Breast epithelium (tissue), 4 donors: ENCODE measurements at places on chromosomes 5 and 9. TPM values are rescaled to one million over a fixed set of nuclear protein-coding genes. Genes with fewer than 3 reads are reported as not detected.

GRCh38 chr9:108569624-108570023 is 286.2 kb downstream of the ACTL7B start:
- H3K4me3 ChIP-seq, result no peak overlapping the region
- H3K27me3 ChIP-seq, result no peaks in the 10 kb centered on the region
- H3K4me1 ChIP-seq, result no peaks in the 10 kb centered on the region
- no peaks in the 10 kb centered on the region for H3K36me3 ChIP-seq
- DNase-seq, result peak; percentile 21

DNA sequence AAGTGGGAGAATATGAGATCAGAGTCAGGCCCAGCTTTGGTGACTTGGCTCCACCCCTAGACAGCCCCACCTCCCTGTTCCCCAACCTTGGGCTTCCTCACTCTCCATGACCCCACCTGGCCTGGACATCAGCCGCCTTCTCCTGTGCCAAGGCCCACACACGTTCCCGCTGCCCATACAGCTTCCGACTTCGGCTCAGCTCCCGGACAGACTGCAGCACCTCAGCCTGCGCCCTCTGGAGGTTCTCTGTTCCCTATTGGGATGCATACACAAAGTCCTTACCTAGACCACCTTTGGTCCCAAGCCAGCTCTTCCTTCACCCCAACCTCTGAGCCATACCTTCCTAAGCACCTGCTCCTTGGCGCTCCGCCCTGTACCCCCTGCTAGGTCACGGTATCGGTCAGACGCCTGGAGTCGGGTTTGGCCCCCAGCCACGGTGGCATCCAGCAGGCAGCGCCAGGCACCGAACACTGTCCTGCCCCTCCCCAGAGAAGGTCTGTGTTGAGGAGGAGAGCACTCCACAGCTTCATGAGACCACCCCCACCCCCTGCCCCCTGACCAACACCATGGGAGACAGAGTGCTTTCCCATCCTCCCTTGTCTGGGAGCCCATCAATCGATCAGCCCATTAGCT is 2.0 kb downstream of the FCHSD1 start:
- no peak overlapping the region for H3K4me3 ChIP-seq
- no peaks in the 10 kb centered on the region for H3K27me3 ChIP-seq
- DNase-seq, result no peak
- H3K4me1 ChIP-seq, result peaks cover 5% of the 10 kb centered on the region

DNA sequence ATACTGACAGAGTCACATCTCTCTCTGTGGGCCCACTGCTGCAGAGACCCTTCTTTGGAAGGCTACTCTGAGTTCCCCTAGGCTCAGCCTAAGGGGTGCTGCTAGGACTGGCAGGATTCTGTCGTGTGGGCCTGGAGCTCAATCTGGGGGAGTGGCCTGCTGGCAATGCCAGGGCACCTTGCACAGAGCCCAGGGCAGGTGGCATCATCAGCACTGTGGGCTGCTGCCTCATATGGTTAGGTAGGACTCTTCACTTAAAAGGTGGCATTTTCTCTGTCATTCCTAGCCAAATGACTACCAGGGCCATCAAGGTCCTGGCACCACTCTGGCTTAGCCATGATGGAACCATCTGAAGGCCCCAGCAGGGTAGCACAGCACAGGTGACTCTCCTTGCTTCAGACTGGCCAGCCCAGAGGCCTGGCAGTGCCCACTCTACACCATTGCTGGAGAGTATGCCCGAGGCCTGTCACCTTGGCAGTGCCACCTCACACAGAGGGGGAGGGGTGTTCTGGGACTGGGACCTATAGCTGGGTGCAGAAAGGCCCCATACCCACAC is 21.9 kb downstream of the PITX1 start:
- H3K27ac ChIP-seq, result no peak overlapping the region
- H3K27me3 ChIP-seq, result no peaks in the 10 kb centered on the region
- no peak for DNase-seq

- no peak overlapping the region for H3K27ac ChIP-seq
- no peaks in the 10 kb centered on the region for H3K36me3 ChIP-seq
- DNase-seq, result no peak
- no peak overlapping the region for H3K4me3 ChIP-seq
- H3K4me1 ChIP-seq, result no peaks in the 10 kb centered on the region
- H3K27me3 ChIP-seq, result no peaks in the 10 kb centered on the region
These were observed 268.6 kb upstream of the DAPK1 start for GRCh38 chr9:87229108-87229507.

GRCh38 chr5:125399885-125400284 is 653.4 kb upstream of the ZNF608 start:
- no peaks in the 10 kb centered on the region for H3K4me1 ChIP-seq
- no peaks in the 10 kb centered on the region for H3K27me3 ChIP-seq
- no peak overlapping the region for H3K27ac ChIP-seq
- no peak overlapping the region for H3K4me3 ChIP-seq
- H3K36me3 ChIP-seq, result no peaks in the 10 kb centered on the region

DNA sequence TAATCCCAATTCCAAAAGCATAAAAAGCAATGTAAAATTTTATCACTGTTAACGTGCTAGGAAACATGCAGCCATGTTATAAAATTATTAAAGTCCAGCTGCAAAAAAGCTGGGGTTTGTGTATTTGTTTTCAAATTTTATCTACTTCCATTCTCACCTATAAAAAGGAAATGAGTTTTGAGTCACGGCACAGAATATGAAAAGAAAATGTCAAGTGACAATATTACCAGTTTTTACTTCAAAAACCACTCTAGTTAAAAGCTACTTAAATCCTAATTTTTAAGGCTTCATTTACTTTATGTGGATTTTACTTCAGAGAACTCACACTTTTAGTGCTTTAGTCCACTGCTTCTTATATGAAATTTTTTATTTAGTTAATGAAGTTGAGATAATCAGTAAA is 72.7 kb upstream of the IFNE start:
- no peaks in the 10 kb centered on the region for H3K27me3 ChIP-seq
- no peak for DNase-seq
- H3K36me3 ChIP-seq, result no peaks in the 10 kb centered on the region
- peaks cover 5% of the 10 kb centered on the region for H3K4me1 ChIP-seq
- H3K4me3 ChIP-seq, result no peak overlapping the region

DNA sequence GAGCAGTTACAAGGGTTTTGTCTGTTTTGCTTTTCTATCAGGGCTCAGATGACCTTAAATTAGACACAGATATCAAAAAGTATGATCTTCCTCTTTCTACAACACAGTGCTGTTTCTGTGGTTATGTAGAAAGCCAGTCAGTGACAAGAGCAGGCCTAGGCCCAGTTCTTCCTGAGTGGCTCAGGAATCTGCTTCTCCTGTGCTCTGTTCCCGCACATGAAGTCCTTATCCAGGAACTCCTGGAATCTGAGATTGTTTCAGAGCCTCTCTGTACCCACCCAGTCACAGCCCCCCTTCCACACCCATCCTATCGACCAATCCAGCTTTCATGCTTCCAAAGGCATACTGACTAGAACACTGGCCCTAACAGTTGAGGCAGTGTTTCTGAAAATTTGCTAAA is 40.4 kb upstream of the SMU1 start:
- H3K27me3 ChIP-seq, result no peaks in the 10 kb centered on the region
- peak overlapping the region; percentile 43 for H3K27ac ChIP-seq
- no peak overlapping the region for H3K4me3 ChIP-seq
- H3K4me1 ChIP-seq, result no peaks in the 10 kb centered on the region

The FAM221B gene
- not detected for total RNA-seq

The FAM81B gene
- total RNA-seq, result 2.6 TPM

- no peaks in the 10 kb centered on the region for H3K36me3 ChIP-seq
- H3K4me1 ChIP-seq, result peaks cover 13% of the 10 kb centered on the region
- H3K27ac ChIP-seq, result no peak overlapping the region
- H3K27me3 ChIP-seq, result no peaks in the 10 kb centered on the region
These were observed 231.0 kb downstream of the FRMD3 start for GRCh38 chr9:83307066-83307724.

DNA sequence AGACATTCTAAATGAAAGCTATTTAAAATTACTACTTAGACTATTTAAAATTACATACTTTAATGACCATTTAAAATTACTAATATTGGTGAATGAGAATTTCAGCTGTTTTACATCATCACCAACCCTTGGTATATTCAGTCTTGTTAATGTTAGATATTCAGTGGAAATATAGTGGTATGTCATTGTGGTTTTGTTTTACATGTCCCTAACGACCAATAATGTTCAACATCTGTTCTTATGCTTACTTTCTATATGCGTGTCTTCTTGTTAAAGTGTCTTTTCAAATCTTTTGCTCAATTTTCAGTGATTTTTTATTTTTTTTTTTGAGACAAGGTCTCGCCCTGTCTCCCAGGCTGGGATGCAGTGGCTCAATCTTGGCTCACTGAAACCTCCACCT is 279.3 kb upstream of the TARS1 start:
- H3K4me1 ChIP-seq, result no peaks in the 10 kb centered on the region
- no peak overlapping the region for H3K27ac ChIP-seq
- no peak overlapping the region for H3K4me3 ChIP-seq
- no peaks in the 10 kb centered on the region for H3K27me3 ChIP-seq

The SH2D3C gene
- 6.0 TPM for total RNA-seq

- no peaks in the 10 kb centered on the region for H3K4me1 ChIP-seq
- DNase-seq, result no peak
- no peaks in the 10 kb centered on the region for H3K36me3 ChIP-seq
- no peak overlapping the region for H3K27ac ChIP-seq
These were observed 2046.8 kb upstream of the CDH9 start for GRCh38 chr5:29085142-29085541.

The MAN2A1 gene
- 68.6 TPM for total RNA-seq

GRCh38 chr9:115035841-115036612 is 81.9 kb downstream of the TNC start:
- no peak overlapping the region for H3K4me3 ChIP-seq
- DNase-seq, result peak; percentile 53
- no peaks in the 10 kb centered on the region for H3K36me3 ChIP-seq
- H3K27ac ChIP-seq, result peak overlapping the region; percentile 83

DNA sequence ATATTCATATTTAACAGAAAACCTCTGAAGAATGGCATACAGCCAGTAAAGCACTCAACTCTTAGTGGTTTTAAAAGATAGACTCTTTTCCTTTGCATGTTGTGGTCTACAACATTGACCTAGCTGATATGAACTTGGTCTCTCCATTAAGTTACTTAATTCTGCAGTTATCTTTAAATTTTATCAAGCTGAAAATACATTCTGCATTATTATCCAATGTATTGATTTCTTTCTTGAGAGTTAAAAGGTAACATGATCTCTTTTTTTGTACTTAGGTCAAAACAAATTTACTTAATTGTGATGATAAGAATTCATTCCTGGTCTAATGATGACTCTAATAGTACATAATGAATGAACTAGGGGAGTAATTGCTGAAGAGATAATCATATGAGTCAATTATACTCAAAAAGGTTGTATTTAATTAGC is 132.9 kb downstream of the STARD4 start:
- no peaks in the 10 kb centered on the region for H3K27me3 ChIP-seq
- H3K4me3 ChIP-seq, result no peak overlapping the region
- no peaks in the 10 kb centered on the region for H3K4me1 ChIP-seq
- H3K27ac ChIP-seq, result no peak overlapping the region
- H3K36me3 ChIP-seq, result no peaks in the 10 kb centered on the region
- DNase-seq, result no peak

- no peaks in the 10 kb centered on the region for H3K4me1 ChIP-seq
- no peak overlapping the region for H3K4me3 ChIP-seq
- no peak for DNase-seq
- H3K27me3 ChIP-seq, result no peaks in the 10 kb centered on the region
- no peaks in the 10 kb centered on the region for H3K36me3 ChIP-seq
These were observed 810.3 kb upstream of the ACO1 start for GRCh38 chr9:31574006-31574765.

GRCh38 chr9:27563738-27564430 is 9.4 kb downstream of the C9orf72 start:
- H3K36me3 ChIP-seq, result no peaks in the 10 kb centered on the region
- H3K27ac ChIP-seq, result no peak overlapping the region
- no peaks in the 10 kb centered on the region for H3K27me3 ChIP-seq
- H3K4me1 ChIP-seq, result no peaks in the 10 kb centered on the region
- no peak overlapping the region for H3K4me3 ChIP-seq
- DNase-seq, result no peak

The ANKRD34B gene
- total RNA-seq, result not detected

The IL4 gene
- not detected for total RNA-seq

The MAST4 gene
- 28.0 TPM for total RNA-seq

- H3K4me1 ChIP-seq, result no peaks in the 10 kb centered on the region
- peaks cover 14% of the 10 kb centered on the region for H3K27me3 ChIP-seq
- no peak overlapping the region for H3K4me3 ChIP-seq
- H3K27ac ChIP-seq, result no peak overlapping the region
- no peaks in the 10 kb centered on the region for H3K36me3 ChIP-seq
These were observed 21.4 kb upstream of the FLT4 start for GRCh38 chr5:180670586-180671359.

The BSPRY gene
- 27.9 TPM for total RNA-seq

The GFI1B gene
- total RNA-seq, result not detected

The TMEM215 gene
- total RNA-seq, result not detected

The FAT2 gene
- 5.4 TPM for total RNA-seq

DNA sequence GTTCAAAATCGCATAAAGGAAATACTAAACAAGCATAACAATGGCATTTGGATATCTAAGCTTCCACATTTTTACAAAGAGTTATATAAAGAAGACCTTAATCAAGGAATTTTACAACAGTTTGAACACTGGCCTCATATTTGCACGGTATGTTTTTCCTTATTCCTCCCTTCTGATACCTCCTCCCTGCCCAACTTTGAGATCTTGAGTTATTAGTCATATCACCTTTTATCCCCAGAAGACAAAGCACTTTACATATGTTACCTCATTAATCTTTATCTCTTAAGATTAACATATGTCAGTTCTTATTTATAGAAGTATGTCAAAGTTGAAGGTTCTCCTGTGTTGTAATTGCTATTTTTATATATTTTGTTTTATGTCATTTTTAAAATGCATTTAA is 29.8 kb downstream of the TDRD7 start:
- no peaks in the 10 kb centered on the region for H3K4me1 ChIP-seq
- no peak overlapping the region for H3K4me3 ChIP-seq
- no peaks in the 10 kb centered on the region for H3K27me3 ChIP-seq
- no peak for DNase-seq

The DNM1 gene
- total RNA-seq, result 12.5 TPM

- no peaks in the 10 kb centered on the region for H3K4me1 ChIP-seq
- DNase-seq, result no peak
- H3K27ac ChIP-seq, result no peak overlapping the region
- H3K36me3 ChIP-seq, result no peaks in the 10 kb centered on the region
These were observed 193.3 kb downstream of the SMC2 start for GRCh38 chr9:104287253-104287878.

GRCh38 chr9:89440951-89441654 is 56.8 kb downstream of the SEMA4D start:
- no peak overlapping the region for H3K27ac ChIP-seq
- peaks cover 5% of the 10 kb centered on the region for H3K36me3 ChIP-seq
- no peaks in the 10 kb centered on the region for H3K4me1 ChIP-seq
- H3K4me3 ChIP-seq, result no peak overlapping the region
- H3K27me3 ChIP-seq, result no peaks in the 10 kb centered on the region

The PCDHB13 gene
- 3.7 TPM for total RNA-seq

The NMUR2 gene
- not detected for total RNA-seq
